Progenitor cell of endocrine pancreas (in vitro differentiated cells): ENCODE measurements at places on chromosomes 2 and 18.

DNA sequence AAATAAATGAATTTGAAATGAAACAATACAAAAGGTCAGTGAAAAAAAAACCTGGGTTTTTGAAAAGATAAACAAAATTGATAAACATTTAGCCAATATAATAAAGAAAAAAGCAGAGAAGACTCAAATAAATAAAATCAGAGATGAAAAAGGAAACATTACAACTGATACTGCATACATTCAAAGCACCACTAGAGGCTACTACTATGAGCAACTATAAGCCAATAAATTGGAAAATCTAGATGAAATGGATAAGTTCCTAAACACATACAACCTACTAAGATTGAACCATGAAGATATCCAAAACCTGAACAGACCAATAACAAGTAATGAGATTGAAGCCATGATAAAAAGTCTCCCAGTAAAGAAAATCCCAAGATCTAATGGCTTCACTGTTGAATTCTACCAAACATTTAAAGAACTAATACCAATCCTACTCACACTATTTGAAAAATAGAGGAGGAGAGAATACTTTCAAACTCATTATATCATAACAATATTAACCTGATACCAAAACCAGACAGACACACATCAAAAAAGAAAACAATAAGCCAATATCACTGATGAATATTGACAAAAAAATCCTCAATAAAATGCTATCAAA, 80.8 kb upstream of the CERS6 start:
- DNase-seq: no peak

- no peak for DNase-seq
These were observed 5.2 kb downstream of the ERMN start for GRCh38 chr2:157320409-157320808.

DNA sequence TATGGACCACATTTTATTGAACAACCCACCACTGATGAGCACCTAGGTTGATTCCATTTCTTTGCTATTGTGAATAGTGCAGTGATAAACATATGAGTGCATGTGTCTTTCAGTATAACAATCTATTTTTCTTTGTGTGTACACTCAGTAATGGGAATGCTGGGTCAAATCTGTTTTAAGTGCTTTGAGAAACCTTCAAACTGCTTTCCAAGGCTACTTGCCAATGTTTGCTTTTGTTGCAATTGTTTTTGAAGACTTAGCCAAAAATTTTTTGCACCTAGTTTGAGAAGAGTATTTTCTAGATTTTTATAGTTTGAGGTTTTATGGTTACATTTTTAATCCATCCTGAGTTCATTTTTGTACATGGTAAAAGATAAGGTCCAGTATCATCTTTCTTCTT, 587.4 kb upstream of the SETBP1 start:
- DNase-seq: no peak

GRCh38 chr2:15820257-15820566, 120.1 kb upstream of the MYCN start:
- no peak for DNase-seq

DNA sequence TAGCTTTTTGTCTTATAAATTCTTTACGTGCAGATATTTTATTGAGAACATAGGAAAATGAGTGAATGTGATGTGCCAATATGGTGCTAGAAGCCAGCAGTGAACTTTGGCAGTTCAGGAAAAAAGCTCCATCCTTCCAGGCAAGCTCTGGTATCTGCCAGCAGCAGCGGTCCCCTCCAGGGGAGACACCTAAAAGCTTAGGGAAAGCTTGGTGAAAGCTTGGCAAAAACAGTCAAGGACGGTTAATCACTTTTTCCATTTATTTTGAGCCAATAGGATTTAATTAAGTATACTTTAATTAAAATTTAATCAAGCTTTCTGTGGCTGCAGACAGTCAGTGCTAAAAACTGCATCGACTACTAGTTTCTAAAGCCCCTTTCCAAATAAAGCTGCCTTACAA, 60.4 kb downstream of the PID1 start:
- no peak for DNase-seq

- no peak for DNase-seq
These were observed 226.4 kb upstream of the CXCR4 start for GRCh38 chr2:136344339-136344738.

GRCh38 chr2:178860551-178860950, 53.3 kb upstream of the TTN start:
- no peak for DNase-seq

DNA sequence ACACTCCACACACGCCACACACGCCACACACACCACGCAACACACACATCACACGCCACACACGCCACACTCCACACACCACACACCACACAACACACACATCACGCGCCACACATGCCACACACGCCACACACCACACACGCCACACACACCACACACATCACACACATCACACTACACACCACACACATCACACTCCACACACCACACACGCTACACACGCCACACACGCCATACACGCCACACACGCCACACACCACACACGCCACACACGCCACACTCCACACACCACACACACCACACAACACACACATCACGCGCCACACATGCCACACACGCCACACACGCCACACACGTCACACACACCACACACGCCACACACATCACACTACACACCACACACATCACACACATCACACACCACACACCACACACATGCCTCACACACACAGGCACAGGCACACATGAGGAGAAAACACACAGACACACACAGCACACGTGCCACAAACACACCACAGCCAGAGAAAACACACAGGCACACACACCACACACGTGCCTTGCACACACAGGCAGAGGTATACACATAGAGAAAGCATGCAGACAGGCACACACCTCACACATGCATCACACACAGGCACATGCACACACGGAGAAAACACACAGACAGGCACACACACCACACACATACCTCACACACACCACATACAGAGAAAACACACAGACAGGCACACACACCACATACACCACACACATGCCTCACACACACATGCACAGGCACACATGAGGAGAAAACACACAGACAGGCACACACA, 241.5 kb upstream of the MYT1L start:
- no peak for DNase-seq

GRCh38 chr2:56714400-56714799, 530.6 kb downstream of the CCDC85A start:
- no peak for DNase-seq

DNA sequence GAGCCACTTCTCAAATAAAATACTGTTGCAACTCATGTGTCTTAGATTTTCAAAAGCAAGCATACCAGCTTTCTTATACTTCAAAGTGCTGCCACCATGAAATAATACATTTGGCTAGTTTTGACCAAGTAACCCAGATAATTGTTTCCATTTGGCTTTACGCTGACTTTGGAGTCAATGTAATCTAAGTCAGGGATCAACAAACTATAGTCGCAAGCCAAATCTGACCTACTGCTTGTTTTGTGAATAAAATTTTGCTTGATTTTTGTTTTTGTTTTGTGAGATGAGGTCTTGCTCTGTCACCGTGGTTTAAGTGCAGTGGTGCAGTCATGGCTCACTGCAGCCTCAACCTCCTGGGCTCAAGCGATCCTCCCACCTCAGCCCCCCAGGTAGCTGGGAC, 65.0 kb downstream of the OXER1 start:
- no peak for DNase-seq

DNA sequence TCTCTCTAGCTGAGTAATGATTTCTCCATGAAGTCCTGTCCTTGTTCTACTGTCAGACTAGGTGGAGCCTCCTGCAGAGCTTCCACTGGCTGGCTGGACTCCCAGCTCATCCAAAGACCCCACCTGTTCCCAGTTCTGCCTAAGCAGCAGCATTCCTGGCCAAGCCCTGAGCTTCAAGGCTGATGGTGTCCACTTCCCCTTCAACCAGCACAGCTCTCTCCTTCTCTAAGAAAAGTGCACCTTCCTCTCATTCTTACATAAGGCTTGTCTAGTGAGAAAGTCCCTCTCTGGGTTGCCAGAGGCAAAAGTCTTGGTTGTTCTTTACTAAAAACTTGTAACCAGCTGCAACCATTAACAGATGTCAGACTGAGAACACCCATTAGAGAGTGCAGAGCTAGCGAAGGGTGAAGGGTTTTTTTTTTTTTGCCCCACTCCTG, 58.9 kb downstream of the CXCR4 start:
- no peak for DNase-seq

GRCh38 chr2:153230977-153231376, 247.6 kb downstream of the RPRM start:
- no peak for DNase-seq

DNA sequence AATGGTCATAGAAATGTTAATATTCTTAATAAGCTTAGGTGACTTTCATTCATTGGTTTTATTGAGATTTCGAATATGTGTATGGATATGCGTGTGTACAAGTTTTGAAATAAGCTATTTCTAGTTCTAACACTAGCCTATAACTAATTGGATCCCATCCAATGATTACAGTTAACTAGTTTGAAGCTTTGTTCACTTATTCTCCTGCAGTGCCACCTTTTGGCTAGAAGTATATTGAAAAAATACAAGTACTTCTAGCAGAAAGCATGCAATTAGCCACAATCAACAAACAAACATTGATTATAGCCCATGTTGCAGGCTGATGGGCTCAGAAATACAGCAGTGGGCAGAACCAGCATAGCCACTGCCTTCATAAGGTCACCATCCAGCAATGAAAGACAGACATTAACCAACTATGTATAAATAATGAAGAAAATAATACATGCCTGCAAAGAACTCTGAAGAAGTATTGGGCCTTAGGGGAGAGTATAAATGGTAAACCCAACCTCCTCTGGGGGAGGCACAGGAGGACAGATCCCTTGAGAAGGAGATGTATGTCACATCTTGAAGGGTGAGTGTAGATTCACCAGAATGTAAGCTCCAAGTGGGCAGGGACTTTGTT, 5.1 kb upstream of the PIEZO2 start:
- no peak for DNase-seq

DNA sequence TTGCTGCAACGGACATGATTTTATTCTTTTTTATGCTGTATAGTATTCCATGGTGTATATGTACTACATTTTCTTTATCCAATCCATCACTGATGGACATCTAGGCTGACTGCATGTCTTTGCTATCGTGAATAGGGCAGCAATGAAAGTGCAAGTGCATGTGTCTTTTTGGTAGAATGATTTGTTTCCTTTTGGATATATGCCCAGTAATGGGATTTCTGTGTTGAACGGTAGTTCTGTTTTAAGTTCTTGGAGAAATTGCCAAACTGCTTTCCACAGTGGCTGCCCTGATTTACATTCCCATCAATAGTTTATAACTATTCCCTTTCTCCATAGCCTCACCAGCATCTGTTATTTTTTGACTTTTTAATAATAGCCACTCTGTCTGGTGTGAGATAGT, 99.7 kb upstream of the CRIM1 start:
- DNase-seq: no peak

- no peak for DNase-seq
These were observed 15.3 kb downstream of the SH3RF3 start for GRCh38 chr2:109144271-109144670.

GRCh38 chr2:120674246-120675170, 61.2 kb upstream of the GLI2 start:
- no peak for DNase-seq

DNA sequence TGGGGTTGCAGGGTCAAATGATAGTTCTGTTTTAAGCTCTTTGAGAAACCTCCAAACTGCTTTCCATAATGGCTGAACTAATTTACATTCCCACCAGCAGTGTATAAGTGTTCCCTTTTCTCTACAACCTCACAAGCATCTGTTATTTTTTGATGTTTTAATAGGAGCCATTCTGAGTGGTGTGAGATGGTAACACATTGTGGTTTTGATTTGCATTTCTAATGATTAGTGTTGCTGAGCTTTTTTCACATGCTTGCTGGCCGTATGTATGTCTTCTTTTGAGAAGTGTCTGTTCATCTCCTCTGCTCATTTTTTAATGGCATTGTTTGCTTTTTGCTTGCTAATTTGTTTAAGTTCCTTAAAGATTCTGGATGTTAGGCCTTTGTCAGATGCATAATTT, 107.7 kb downstream of the PDE11A start:
- no peak for DNase-seq

DNA sequence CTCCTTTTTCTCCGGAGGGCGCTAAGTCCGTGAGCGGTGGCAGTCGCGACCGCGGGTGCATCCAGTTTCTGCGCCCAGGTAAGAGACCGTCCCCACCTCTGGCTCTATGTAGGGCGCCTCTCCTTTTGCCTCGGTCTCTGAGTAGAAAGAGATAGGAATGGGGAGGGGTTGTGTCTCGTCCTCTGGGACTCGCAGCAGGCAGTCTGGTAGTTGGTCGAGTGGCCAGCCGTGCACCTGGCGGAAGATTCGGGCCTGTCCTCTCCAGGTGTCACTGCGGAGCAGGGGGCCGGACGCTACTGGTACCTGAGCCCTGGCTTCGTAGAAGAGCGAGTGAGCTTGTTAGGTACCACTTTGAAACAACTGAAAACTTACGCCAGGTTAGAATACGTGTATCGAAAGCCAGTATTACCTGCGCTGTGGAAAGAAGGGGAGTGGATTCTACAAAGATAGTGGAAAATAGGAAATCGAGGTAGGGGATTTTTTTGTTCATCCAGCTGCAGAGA, 403 bp downstream of the MAP2 start:
- DNase-seq: peak; percentile 34

GRCh38 chr2:25036221-25036559, 5.7 kb upstream of the EFR3B start:
- no peak for DNase-seq

DNA sequence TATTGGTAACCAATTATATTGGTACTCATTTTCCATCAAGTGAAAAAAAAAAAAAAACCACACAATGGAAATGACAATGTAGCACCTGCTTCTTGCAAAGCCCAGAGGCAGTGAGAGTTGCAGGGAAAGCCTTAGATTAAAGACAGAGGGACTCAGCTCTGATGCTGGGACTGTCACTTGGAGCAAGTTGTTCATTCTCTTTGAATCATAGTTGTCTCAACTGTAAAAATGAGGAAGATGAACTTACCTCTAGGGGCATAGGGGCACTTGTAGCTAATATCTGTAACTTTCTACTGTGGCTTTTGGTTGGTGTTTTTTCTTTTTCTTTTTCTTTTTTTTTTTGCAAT, 81.4 kb upstream of the LPIN2 start:
- no peak for DNase-seq
